Hematopoietic multipotent progenitor cell treated with erythropoietin and hydrocortisone succinate and interleukin-3 and kit ligand, for 4 days (in vitro differentiated cells): ENCODE measurements at places on chromosomes 2 and 18.
A peak's percentile ranks its signal among the peaks of the same experiment; 100 is the strongest.

DNA sequence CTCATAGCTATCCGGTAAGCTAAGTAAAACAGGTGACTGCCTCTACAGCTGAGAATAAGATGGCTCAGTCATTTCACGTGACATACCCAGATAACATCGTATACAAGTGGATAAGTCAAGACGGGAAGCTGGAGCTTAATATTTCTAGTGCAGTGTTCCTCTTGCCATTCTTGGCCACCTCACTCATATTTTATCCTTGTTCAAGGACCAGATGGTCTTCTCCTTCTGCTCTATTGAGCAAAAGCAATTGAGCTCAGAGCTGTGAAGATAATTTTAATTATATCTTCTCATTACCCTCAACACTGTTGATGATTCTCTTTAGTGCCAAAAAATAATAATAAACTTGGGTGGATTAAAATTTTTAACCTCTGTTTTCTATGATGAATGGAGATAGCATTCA lies 201.1 kb downstream of the DCC start:
- DNase-seq, result no peak

DNA sequence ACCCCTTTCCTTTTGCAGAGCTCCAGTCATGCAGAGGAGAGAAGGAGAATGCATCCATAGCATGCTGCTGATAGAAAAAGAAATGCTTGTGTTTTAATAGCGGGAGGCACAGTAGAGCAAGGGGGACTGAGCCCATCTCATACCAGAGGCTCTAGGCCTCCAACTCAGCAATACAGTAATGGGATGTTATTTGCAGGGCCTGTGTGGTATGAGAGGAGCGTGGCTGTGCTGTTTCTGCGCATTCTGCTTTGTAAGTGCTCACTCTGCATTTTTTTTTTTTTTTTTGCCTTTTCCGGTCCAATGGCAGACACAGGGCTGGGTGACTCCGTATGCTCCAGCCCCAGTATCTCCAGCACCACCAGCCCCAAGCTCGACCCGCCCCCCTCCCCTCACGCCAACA lies 200.0 kb downstream of the GBX2 start:
- no peak for DNase-seq

- DNase-seq, result peak; percentile 63
These were observed 124.1 kb upstream of the CDH19 start for GRCh38 chr18:66727991-66728390.

GRCh38 chr18:70289351-70290312 lies 787 bp downstream of the SOCS6 start:
- peak; percentile 63 for DNase-seq

- DNase-seq, result no peak
These were observed 19.4 kb downstream of the DYTN start for GRCh38 chr2:206698811-206699210.

DNA sequence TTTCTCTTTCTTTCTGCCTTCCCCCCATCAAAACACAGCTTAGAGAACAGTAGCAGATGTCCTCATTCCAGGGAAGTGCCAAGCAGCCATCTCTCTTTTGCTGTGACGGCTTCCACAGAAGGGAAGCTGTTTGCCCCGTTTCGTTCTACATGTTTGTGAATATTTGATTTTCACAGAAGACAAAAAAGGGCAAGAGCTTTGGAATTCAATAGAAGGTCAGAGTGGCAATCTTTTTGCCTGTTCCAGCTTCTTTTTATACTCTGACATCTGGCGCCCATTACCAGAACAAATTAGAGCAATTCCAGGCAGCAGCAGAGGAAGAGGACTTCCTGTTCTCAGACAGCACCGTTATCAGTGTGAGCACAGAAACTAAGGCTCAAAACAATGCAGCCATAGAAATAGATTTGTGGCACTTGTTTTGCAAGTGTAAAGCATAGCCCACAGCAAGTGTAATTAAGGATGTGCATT lies 79.0 kb upstream of the CDH19 start:
- DNase-seq, result peak; percentile 85

GRCh38 chr2:123636232-123636631 lies 388.9 kb upstream of the CNTNAP5 start:
- DNase-seq, result no peak

DNA sequence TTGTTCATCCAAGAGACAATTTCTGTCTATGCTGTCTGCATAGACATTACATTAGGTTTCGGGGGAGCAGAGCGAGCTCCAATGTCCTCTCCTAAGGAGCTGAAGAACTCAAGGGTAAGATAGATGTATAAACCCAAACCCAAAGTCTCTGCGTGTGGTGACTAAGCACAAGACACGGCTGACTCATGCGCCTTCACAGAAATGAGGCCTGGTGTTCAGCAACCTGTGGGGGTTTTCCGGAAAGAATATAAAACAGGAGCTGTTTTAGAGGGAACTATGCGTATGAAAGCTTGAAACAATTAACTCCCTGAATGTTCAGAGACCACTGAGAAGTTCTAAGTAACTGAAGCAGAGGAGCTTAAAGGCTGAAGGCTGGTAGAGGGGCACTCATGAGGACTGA lies 154.7 kb downstream of the SOX11 start:
- no peak for DNase-seq
